Mononuclear cell (primary cell): ENCODE measurements at places on chromosomes 1 and 21. TPM values are rescaled to one million over a fixed set of nuclear protein-coding genes. Genes with fewer than 3 reads are reported as not detected.

Gene CCDC27
- not detected for total RNA-seq

Gene TMEM81
- 0.63 TPM for total RNA-seq

Gene PM20D1
- total RNA-seq = 0.42 TPM

Gene ILDR2
- 1.5 TPM for total RNA-seq

Gene FAM72C
- total RNA-seq = 0.10 TPM
